ENCODE measurements at places on chromosomes 3 and 15.

- DNase-seq = no peak
Measured at GRCh38 chr15:41411031-41411430, 5.9 kb upstream of the RTF1 start.

DNA sequence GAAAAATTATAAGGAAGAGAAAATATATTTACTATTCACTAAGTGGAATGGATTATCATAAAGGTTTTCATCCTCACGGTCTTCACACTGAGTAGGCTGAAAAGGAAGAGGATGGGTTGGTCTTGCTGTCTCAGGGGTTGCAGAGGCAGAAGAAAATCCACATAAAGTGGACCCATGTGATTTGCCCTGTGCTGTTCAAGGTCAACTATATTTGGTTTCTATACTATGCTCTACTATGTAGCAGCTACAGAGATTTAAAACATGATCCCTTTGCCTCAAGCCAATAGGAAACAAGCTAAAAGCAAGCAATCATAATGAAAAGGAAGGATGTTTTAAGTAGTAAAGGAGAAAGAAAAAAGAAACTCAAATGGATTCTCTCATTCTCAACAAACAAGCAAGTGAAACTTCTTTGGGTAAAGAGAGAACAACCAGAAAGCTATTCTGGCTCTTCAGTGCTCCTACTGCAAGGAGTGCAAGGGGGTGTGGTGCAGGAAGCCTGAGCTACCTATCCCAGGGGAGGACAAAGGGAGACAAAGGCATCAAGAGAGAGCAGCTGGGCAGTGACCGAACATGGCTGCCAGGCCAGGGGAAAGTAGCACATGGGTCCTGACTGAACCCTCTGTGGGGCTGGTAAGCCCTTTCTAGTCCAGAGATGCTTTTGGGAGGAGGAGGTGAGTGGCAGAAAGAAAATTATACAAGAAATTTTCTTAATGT is 35.9 kb downstream of the SFMBT1 start:
- no peak for DNase-seq

GRCh38 chr3:160622263-160623045 is 54.5 kb upstream of the ARL14 start:
- DNase-seq = no peak

GRCh38 chr3:46143951-46144473 is 64.1 kb downstream of the CCR1 start:
- no peak for DNase-seq
